ENCODE measurements at places on chromosomes 13 and 19.

DNA sequence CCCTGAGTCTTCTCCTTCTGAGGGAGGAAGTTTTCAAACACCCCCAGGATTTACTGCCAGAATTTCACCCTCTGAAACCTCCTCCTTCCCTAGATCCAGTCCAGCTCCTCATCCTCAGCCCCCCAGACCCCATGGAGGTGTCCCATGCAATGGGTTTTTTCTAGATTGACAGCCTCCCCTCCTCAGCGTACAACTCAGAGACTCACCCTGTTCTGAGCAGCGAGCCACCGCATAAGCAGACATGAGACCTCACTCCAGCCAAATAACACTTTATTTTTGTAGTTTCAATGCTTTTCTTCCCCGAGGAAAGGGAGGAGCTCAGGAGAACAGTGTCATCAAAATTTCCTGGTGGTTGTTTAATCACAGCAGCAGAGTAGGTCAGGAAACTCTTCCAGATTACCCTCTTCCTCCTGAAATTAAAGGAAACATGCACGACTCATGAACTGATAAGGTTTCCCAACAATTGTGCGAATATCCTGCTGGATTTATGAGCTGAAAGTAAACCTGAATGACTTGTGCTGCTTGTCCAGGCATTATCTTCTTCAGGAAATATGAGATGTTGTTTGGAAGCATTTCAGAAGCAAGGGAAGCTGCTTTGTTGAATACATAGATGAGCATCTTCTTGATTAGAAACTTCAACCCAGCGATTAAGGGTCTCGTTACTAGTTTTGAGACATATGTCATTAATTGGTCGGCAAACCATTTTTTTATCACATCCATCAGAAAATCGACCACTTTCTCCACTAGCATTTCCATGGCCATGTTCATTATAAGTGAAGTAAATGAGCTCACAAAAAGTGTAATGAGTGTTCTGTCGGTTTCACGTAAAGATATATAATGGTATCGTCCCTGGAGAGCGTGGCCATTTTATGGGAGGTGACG lies 36.2 kb downstream of the ERICH4 start:
- no peak for DNase-seq

DNA sequence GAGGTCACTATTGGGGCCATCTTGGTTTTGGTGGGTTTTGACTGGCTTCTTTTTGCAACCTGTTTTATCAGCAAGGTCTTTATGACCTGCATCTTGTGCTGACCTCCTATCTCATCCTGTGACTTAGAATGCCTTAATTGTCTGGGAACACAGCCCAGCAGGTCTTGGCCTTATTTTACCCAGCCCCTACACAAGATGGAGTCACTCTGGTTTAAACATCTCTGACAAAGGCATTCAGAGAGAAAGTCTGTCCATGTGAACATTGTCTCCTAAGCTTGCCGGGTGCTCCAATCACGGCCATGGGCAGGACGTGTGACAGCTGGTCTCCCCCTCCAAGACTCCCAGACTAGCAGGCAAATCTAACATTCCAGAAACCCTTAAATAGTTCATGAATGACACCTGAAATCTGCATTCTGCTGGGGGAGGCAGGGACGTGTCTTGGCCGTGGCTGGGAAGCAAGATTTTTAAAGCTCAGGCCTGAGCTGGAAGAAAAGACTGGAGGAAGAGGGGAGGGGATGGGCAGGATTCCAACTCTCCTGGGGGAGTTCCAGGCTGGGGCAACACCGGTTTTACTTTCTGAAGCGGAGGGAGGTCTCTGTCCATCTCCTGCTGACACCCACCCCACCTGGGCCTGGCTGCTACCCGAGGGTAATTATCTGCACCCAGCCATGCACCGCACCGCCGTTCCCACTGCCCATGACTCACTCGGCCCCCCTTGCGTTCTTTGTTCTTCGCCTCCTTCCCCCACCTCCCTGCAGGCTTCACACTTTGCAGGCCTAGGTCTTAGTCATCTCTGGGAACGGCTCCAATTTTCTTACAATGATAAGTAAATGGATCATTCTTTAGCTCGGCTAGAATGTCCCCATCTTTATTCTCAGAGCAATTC lies 11.6 kb upstream of the OR1M1 start:
- DNase-seq: no peak

DNA sequence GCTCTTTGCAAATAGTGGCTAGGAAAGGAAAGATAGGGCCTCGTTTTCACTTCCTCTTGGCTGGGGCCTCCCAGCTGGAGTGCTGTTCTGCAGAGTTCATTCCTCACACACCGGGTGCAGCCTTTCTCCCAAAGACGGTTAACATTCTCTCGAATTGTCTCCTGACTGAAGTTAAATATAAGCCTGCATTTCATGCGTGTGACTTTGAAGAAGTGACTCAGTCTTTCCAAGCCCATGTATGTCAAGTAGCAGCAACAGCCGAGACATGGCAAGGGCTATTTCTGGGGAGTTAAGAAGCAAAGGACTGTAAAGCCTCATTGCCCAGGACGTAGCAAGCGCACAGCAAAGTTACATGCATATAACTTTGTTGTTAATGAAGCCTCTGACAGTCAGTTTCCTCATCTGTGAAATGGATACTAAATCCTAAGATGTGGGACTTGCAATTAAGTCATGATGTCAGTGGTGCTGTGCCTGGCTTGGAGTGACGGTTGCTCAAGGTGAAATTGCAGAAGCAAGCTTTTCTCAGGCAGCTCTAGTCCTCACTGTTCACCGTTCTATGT lies 502.4 kb downstream of the MYO16 start:
- no peak for DNase-seq

- no peak for DNase-seq
Observed at GRCh38 chr19:13001502-13002165, 6.4 kb downstream of the NFIX start.

DNA sequence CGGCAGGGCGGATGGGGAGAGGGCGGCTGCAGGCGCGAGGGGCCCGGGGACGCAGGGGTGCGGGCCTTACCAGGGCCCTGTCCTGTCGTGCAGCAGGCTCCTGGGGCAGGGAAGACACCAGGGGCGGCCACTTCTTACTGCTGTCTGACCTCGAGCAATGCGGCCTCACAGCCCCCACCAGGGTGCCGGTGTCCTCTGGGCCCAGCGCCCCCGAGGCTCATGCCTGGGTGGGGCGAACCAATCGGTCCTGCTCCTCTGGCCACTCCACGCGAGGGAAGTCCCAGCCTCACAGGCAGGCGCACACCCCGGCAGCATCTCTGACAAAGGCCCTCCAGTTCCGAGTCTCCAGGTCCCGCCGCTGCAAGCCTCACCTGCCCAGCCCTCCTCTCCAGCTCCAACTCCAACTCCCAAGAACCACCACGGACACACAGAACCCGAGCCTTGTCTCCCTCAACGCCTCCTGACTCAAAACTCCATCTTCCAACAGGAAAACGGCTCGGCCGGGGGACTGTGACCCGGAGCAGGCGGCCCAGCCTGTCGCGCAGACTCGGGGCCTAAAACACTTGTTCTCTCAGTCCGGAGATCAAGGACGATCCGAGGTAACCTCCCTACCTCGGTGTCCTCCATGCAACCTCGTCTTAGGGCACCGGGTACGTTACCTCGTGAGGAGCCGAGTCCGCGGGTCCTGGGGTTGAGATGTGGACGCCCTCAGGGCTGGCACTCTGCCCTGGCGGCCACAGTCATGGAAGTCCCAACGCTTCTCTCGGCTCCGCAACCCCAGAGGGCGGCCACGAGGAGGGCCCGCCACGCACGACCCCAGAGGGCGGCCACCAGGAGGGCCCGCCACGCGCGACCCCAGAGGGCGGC lies 6.5 kb downstream of the FGF22 start:
- no peak for DNase-seq

- no peak for DNase-seq
Observed at GRCh38 chr13:77729502-77730221, 32.2 kb downstream of the SLAIN1 start.

- DNase-seq: no peak
Observed at GRCh38 chr19:55685776-55686175, 10.8 kb downstream of the EPN1 start.

DNA sequence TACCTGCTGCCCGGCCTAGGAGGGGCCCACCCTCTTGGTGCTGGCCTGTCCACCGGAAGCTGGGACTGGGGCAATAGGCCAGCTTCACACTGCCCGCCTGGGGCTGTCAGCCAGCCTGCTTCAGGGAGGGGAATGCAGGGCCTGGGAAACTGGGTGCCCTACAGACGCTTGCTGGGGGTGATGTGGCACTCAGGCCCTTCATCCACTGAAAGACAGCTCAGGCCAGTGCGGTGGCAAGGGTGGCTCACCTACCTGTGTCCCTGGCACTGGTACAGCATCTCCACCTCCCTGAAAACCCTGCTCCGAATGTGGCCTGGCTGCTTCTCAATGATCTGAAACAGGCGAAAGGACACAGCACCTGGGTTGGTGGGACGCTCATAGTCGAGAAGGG lies 7.8 kb downstream of the MKNK2 start:
- no peak for DNase-seq

GRCh38 chr19:3469638-3470499 lies 10.5 kb downstream of the SMIM24 start:
- no peak for DNase-seq

DNA sequence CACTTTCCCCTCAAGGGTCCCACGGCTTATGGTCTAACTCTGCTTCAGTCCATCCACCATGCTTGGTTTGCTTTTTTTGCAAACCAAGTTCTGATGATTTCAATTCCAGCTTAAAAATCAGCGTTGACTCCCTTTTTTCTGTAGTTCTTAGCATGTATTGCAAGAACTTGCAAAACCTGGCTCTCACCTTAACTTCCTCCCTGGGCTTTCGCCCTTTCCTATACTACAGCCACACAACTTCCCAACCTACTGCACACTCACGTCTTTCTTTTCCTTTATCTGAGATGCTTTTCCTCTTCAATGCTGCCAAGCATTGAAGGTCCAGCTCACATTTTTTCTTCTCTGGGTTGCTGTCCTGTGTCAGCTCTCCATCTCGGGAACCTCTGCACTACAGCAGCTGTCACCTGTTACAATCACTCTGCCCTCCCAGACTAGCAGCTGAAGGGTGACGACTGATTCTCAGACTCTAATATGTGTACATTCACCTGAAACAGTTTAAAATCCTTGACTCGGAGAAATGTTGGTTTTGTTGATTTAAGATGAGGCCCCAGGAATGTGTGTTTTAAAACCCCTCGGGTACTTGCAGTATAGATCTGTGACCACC lies 143.7 kb downstream of the FREM2 start:
- DNase-seq: no peak

DNA sequence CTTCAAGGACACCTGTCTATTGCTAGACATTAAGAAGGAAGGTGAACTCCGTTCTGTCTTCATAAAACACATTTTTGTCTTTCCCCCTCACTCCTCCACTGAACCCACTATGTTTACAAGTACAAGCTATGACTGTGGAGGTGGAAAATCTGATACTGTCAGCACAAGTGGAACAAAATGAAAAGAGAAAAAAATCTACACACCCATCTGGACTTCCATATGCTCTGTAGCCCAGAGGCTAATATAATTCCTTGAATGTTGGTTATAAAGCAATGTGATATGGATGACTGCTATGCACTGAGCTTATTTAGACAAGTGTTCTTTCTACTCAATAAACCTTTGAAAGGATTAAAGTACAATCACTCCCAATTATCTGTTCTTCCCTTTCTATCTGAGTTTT lies 713.5 kb downstream of the DIAPH3 start:
- DNase-seq: no peak

GRCh38 chr13:65530688-65531087 lies 1699.4 kb downstream of the PCDH9 start:
- DNase-seq: no peak

- DNase-seq: no peak
Observed at GRCh38 chr19:28990522-28990921, 222.4 kb downstream of the UQCRFS1 start.

DNA sequence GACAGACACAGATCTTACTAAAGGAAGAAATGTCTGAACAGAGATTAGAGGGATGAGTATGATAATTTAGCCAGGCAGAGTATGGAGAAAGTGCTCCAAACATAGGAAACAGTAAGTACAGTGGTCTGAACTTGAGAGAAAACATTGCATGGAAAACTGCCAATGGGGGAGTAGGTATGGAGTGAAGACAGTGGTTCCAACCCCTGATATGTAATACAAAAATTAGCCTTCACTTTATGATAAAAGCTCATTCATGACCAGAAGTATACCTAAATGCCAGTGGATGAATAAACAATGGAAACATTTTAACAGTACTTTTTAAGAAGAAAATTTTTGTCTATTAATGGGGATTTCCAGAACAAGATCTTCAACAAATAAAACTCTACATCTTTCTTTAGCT lies 334.0 kb downstream of the DIAPH3 start:
- no peak for DNase-seq

DNA sequence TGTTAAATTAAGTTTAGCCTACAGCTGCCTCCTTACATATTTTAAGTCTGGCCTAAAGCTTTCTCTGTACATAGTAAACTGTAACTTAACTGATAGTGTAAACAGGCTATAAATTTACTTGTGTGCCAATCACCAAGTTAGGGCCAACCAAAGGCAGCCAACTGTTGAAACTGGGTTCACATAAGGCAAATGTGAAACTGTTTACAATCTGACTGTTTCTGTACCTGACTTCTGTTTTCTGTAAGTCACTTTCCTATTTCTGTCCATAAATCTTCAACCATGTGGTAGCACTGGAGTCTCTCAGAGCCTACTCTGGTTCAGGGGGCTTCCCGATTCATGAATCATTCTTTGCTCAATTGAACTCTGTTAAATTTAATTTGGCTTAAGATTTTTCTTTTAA lies 103.1 kb downstream of the RAP2A start:
- no peak for DNase-seq

DNA sequence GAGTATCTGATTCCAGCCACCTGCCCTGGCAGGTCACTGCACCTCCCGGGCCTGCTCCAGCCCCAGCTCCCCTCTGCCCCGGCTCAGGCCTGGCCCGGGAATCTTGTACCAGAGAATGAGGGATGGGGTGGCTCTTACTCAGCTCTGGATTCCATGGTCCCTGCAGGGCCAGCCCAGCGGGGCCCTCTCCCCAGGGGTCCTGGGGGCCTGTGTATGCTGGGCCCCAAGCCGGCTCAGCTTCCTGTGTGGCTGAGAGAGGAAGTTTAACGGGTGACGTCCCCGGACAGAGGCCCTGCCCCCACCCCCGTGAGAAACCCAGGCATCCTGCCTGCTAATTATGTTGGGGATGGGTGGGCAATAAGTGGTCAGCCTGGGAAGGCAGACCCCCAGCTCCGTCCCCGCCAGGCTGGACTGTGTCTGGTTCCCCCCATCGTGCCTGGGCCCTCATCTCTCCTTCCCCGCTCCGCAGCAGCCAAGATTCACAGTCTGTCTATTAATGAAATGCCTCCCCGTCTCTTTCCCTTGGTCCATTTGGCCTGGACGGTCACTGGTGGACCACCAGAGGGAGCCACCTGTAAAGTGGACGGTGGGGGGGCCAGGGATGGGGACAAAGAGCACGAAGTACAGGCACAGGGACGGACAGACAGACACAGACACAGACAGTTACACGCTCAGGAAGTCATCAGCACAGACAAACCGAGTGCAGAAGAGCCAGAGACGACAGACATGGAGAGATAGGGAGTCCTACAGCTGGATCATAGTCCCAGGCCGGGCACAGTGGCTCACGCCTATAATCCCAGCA lies at the start of gene DENND1C:
Gene DENND1C (minus strand): TSS at position 247 of the 802 bp plus-strand sequence. CDS start 92 bp downstream, at position 155.
- DNase-seq: peak; percentile 75

GRCh38 chr13:46004491-46004890 lies 48.1 kb downstream of the ZC3H13 start:
- DNase-seq: no peak

- DNase-seq: no peak
Observed at GRCh38 chr19:13652810-13653590, 111.3 kb upstream of the MRI1 start.

GRCh38 chr13:45518525-45519245 lies 53.9 kb downstream of the COG3 start:
- DNase-seq: no peak

All from CD4-positive, alpha-beta T cell treated with Interleukin-6 at 100 ng/mL for 8 hours (primary cell).